ENCODE measurements at places on chromosomes 2 and 18.

DNA sequence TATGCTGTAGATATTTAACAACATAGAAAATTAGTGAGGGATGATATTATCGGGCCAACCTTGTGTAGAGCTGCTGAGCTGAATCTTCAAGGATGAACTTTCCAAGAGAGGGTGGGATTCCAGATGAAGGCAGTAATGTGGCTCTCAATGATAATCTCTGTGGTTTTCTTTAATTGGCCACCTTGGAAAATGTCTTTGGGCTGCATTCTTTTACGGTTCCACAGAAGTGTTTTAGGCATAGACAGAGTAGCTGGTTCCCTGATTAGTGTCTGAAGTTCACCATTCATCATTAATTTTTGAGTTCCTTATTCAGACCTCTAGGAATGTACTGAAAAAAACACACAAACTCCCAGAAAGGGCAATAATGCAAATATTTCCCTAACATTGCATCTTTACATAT, 1566.9 kb upstream of the PIK3C3 start:
- no peak for DNase-seq

DNA sequence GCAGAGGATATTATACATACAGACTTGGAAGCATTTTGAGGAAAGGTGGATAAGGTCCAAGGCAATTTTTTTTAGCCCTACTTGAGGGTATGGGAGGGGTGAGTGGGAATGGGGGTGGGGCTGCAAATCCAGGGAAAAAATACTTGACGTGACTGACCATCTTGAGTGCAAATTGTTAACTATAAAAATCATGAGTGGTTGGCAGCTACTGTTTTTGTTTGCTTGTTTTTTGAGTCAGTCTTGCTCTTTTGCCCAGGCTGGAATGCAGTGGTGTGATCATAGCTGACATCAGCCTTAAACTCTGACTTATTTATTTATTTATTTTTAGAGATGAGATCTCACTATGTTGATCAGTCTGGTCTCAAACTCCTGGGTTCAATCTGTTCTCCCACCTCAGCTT, 458.8 kb downstream of the PIK3C3 start:
- DNase-seq, result no peak

- no peak for DNase-seq
Measured at GRCh38 chr2:8049851-8050571, 631.8 kb upstream of the ID2 start.

DNA sequence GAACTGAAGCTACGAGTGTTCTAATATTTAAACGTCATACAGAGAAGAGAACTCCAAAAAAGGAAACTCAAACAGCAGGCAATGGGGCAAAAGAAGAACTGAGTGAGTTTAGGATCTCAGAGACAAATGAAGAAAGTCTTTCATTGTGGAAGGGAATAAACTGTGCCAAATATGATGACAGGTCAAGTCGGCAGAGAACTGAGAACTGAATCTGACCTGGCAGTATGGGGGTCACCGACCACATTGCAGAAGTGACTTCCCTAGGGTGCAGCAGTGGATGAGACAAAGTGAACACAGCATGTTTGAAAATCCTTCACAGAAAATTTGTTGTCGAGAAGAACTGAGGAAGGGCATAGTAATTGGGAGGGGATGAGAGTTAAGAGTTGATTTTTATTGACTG, 55.9 kb downstream of the TTC21B start:
- DNase-seq, result no peak

DNA sequence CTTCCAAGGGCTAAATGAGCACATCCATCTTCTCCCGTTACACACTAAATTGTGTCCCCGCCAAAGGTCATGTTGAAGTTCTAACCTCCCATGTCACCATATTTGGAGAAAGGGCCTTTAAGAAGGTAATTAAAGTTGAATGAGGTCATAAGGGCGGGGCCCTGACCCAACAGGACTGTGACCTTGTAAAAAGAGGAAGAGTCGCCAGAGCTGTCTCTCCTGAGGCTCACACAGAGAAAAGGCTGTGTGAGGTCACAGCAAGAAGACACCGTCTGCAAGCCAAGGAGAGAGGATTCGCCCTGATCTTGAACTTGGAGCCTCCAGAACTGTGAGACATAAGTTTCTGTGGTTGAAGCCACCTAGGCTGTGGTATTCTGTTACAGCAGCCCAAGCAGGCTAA, 24.1 kb downstream of the TRABD2A start:
- no peak for DNase-seq

GRCh38 chr2:44825702-44826101, 115.8 kb upstream of the SIX3 start:
- peak; percentile 6 for DNase-seq

DNA sequence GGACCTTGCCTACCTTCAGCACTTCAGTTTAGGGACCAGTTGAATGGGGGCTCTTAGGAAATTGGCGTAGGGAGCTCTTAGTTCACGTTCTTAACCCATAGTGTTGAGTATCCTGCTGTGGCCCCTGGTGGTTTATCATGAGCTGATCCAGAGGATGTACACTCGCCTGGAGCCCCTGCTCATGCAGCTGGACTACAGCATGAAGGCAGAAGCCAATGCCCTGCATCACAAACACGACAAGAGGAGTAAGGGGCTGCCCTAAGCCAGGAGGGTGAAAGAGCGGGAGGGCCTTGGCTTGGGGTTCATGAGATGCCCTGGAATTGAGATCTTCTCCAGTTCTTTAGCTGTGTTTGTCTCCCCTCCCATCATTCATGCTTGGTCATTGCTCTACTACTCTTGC, 2.9 kb downstream of the RETREG2 start:
- DNase-seq, result no peak

- DNase-seq, result no peak
Measured at GRCh38 chr2:28047681-28048080, 157.2 kb downstream of the BABAM2 start.

DNA sequence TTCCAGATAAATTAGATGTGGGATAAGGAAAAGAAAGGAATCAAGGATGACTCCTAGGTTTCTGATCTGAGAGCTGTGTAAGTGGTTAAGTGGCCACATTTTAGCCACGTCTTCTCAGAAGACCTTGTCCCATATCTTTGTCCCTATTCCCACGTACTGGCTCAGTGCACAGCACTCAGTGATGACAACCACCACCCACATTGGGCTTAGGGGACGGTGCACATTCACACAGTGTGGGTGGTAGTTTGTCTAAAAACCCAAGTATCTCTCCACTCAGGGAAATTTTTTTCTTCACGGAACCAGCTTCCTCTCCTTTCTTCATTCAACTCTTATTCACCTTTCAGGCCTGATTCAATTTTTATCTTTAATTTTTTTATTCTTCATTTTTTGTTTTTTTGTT, 30.6 kb upstream of the GCC2 start:
- DNase-seq, result no peak

DNA sequence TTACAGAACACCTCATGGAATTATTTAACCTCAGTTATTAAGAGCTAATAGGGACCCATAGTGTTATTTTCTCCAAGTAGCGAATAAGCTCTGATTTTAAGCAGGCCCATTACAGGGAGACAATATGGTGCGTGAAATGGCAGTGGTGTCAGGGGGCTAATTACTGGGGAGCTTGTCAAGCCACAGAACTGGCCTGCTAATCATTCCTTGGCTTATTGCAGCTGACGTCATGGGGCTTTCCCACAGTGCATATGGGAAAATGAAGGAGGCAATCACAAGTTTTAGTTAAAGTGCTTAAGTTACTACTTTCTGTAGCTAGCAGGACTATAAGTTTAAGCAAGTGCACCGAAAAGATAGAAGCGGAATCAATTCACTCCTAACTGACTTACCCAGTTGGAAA, 262.5 kb downstream of the TGIF1 start:
- DNase-seq, result no peak

- DNase-seq, result no peak
Measured at GRCh38 chr2:128495996-128496547, 177.4 kb upstream of the HS6ST1 start.

DNA sequence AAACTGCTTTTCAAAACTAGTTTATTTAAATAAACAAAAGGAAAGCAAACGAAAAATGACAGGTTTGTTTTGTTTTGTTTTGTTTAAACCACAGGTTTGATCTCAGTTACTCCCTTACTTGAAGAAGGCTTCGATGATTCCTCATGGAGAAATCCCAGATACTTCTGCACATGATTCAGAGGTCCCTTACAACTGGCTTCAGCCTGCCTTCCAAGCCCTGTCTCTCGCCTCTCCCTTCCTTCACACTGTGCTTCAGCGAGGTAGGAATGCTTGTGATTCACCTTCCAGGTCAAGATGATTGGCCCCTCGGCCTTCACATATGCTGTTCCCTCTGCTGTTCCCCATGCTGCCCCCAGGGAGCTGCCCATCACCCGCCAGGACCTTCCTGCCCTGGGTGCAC, 104.1 kb upstream of the ITGA6 start:
- no peak for DNase-seq

GRCh38 chr18:824179-824578, 12.1 kb upstream of the YES1 start:
- no peak for DNase-seq

GRCh38 chr2:207796585-207797350, 27.1 kb upstream of the FZD5 start:
- peak; percentile 94 for DNase-seq

GRCh38 chr18:23462876-23463275, 9.8 kb downstream of the RIOK3 start:
- DNase-seq, result no peak

DNA sequence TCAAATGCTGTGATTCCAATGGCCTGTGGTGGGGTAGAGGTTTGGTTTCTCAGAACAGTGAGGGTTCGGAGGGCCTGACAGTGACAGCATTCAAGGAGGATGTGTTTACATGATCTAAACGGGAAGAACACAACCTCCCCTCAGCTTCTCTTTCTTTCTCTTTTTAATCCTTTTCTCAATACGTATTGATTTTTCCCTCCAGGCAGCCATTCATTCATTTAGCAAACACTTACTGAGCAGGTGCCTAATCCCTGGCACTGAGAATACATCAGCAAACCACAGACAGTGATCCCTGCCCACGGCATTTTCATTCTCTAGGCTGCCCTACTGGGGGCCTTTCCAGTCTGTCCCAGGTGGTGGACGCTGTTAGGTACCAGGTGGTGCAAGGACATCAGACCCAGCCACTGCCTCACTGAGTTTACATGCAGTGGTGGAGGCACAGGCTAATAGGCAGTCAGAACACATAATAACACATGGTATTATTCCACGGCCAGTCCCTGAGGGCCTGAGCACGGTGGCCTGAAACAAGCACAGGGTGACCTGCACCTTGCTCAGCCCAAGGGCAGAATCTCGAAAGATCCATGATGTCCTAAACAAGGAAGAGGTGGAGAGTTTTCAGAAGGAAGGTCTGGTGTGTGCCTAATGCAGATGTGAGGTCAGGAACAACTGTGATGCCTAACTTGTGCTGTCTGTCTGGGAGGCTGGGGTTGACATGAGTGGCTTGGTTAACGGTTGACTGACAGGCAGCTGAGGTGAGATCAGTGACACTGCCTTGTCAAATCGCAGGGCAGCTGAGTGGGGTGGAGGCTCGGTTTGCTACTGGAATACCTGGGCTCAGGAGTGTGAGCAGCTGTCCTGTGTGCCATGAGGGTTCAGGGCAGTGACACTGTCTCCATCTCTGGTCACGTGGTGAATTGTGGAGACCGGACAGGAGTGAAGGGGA, 785.5 kb upstream of the HS6ST1 start:
- DNase-seq, result peak; percentile 68

DNA sequence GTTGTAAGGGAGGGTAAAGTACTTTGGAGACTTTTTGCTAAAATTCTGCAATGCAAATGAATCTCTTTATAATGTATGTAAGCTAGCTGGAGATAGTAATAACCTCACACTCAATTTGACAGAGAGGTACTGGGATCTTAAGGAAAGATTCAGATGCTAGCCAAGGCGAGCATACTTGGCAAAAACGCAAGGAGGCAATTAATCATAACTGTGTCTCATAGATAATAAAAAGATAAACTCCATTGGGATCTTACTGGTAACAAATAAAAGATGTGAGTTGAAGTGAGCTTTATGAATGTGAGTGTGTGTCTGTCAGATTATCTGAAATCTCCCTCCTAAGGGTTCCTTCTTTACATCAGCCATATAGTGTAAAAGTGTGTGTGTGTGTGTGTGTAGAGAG, 533.0 kb downstream of the TMX3 start:
- DNase-seq, result no peak

GRCh38 chr2:18745431-18746272, 156.3 kb upstream of the NT5C1B start:
- DNase-seq, result no peak

Measured in NCI-H510A treated with DMSO at 0.1 percent for 48 hours (cell line).